Liver (tissue), 10 donors: ENCODE measurements at places on chromosomes 1 and 21.
A peak's percentile ranks its signal among the peaks of the same experiment; 100 is the strongest.

- DNase-seq: no peak
Observed at GRCh38 chr1:8851060-8851459, 27.4 kb downstream of the ENO1 start.

GRCh38 chr21:17201741-17202260, 311.0 kb upstream of the CXADR start:
- DNase-seq: no peak

GRCh38 chr1:166489356-166489669, 322.5 kb upstream of the FAM78B start:
- DNase-seq: no peak

GRCh38 chr21:46594276-46594675, 10.6 kb downstream of the S100B start:
- no peak for DNase-seq

GRCh38 chr1:230122366-230123279, 55.6 kb downstream of the GALNT2 start:
- DNase-seq: no peak

DNA sequence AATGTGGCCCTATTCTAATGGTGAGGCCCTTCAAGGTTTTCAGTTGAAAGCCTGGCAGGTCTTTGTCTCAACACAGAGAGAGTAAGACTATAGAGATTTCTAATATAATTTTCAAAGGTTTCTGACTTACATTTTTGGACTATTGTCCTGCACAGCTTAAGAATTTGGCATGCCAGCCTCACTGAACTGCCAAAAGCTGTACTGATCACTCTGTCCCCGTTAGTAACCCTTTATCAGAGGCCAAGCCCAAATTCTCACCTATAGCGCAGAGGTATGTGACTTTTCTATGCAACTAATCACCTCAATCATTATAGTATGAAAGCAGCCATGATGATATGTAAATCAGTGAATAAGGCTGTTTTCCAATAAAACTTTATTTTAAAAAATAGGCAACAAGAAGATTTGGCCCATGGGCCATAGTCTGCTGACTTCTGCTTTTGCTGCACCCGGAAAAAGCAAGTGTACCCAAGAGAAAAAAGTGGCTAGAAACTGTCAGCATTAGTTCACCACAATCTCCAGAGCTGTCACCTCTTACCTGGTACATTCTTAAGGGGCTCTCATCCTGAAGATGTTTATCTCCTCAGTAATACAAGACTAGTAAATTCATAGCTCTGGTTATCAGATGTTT, 85.4 kb downstream of the PIGK start:
- no peak for DNase-seq

GRCh38 chr21:35352066-35352770, 303.1 kb upstream of the RUNX1 start:
- DNase-seq: no peak

DNA sequence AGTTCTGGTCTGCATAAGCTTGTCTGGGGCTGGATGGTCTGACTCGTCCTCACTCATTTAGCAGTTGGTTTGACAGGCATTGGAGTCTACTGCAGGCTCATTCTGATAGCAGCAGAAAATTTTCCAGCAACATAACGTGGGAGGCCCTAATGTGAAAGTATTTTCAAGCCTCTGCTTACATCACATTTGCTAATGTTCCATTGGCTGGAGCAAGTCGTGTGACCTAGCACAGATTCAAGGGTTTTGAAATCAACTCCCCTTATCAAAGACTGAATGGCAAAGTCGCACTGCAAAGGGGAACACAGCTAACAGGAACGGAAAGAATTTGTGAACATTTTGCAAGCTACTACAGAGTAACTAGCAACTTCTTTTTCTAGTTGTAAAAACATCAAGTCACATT, 2.3 kb upstream of the USH2A start:
- DNase-seq: no peak

GRCh38 chr21:41304068-41304720, 12.4 kb upstream of the FAM3B start:
- DNase-seq: no peak

GRCh38 chr1:25906644-25907300, 553 bp upstream of the STMN1 start:
- DNase-seq: no peak

DNA sequence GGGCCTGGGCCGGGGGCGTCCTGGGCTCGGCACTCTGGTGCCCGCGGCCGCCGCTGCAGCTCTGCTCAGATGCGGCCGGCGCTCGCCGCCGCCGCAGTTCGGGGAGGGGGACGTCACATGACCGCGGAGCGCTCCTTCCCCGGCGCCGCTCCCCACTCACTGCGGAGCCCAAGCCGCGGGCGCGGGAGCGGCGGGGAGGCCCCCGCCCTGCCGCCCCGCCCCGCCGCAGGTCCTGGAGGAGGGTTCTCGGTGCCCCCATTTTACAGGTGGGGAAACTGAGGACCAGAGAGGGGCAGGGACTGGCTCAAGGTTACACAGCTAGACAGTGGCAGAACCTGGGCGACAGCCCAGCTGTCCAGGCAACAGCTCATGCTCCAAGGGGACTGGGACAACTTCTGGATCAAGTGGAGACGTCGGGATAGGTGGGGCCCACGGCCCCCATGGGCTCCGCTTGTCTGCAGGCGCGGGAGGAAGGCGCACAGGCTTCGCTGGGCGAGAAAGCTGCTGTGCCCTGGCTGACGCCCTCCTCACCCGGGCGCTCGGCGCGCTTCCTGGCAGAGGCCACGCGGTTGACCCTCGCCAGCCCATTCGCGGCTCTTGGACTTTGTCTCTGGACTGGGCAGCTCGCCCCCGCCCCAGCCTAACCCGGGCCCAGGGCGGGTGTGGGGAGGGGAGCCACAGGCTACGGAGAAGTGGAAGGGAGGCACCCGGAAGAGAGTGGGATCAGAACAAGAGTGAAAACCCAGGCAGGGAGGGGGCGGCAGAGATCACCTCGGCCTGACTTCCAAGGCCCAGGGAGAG, at the start of gene RAP1GAP:
Gene RAP1GAP, minus strand, starts transcription at position 100 of the 801 bp plus-strand sequence. CDS start 49,325 bp downstream, outside the sequence.
- peak; percentile 75 for DNase-seq

DNA sequence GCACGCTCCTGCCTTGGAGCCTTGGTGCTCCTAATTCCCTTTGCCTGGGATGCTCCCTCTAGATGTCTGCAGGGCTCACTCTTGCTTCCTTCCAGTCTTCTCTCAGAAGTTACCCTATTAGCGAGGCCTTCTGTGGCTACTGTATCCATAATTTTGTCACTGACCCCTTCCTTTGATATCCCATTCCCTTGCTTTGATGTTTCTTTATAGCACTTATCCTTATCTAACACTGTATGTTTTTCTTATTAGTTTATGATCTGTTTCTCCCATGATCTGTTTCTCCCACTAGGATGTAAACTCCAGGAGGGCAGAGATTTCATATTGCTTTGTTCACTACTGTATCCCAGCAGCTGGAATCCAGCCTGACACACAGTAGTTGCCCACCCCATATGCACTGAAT, 263.4 kb downstream of the FOXD2 start:
- no peak for DNase-seq

DNA sequence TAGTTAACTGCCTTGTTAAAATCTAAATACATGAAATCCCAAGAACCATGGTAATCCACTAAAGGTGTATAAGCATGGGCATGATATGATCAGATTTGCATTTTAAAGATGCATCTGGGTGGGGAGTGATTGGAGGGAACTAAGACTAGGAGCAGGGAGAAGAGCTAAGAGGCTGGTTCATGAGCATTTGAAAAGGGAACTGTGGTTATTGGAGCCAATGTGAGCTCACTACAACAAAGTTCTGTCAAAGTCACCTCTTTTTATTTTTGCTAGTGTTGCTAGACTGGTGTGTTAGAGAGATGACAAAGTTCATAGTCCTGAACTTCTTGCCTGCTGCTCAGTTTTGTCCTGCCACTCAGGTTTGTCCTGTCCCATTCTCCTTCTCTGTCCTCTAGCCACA, 67.1 kb upstream of the LRRC8D start:
- no peak for DNase-seq

DNA sequence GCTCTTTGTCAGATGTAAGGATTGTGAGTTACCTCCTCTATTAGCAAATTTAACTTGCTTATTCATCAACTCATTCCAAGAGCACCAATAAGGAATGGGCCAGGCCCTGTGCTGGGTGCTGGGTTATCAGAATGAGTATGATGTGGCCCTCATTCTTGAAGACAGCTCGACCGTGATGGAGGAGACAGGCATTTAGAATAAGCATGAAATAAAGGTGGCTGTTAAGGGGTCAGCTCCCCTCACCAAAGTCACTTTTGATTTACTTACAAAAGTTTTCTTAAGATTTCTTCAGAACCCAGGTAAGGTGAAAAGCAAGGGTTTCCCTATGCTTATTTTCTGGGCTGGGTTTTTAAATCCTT, 15.3 kb upstream of the PADI1 start:
- no peak for DNase-seq

DNA sequence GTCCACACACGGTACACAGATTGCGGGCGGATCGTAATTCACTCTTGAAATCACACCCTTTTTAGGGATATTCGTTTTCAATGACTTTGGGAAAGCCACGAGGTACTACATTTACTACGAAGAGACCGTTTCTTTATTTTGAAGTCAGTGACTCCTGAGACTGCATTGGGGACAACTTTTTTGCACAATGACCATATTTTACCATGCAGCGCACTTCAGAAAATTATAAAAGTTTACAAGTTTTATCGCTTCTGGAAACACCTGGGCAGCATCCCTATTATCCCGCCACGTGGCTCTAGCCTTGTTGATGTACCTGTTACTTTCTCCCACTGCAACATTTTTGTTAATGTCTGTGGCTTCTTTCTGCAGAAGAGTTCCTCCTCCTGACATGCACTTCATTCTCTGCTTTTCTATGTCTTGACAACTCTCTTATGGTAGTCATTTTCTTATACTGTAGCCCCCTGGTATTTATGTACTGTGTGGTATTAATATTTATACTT, 1.3 kb upstream of the AKT3 start:
- DNase-seq: no peak
